ENCODE measurements at places on chromosomes 5 and 9.

GRCh38 chr5:177428574-177429217 is 2.2 kb downstream of the GRK6 start:
- no peak for DNase-seq

- no peak for DNase-seq
Measured at GRCh38 chr5:132962429-132963021, 909 bp downstream of the AFF4 start.

DNA sequence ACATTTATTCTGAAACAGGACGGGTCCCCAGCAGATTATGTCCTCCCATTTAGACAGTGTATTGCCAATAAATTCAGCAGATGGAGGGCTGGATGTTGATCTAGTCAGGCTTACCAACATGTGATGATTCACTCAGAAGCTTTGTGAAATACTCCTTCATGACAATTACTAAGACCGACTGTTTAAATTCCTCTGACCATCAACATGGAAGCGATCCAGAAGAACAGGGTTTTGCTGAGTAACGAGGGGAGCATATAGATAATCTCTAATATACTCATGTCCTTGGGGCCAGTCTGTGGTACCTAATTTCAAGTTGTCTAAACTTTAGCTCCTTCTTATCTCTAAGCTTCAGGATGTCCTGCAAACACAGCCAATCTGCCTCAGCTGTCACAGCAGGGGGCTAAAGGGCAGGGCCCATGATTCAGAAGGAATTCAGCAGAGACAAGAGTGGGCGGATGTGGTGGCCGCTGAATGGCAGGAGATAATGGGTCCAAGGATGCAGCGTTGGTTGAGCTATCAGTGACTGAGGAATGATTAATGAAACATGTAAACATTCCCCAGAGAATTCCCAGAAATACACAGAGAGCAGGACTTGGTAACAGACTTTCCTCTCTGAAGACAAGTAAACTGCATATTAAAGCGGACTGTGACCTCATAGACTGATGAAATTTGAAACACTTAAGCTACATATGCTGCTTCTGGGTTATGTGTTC is 109.4 kb downstream of the ANKRD55 start:
- no peak for DNase-seq

- no peak for DNase-seq
Measured at GRCh38 chr9:27353474-27354229, 56.7 kb upstream of the EQTN start.

DNA sequence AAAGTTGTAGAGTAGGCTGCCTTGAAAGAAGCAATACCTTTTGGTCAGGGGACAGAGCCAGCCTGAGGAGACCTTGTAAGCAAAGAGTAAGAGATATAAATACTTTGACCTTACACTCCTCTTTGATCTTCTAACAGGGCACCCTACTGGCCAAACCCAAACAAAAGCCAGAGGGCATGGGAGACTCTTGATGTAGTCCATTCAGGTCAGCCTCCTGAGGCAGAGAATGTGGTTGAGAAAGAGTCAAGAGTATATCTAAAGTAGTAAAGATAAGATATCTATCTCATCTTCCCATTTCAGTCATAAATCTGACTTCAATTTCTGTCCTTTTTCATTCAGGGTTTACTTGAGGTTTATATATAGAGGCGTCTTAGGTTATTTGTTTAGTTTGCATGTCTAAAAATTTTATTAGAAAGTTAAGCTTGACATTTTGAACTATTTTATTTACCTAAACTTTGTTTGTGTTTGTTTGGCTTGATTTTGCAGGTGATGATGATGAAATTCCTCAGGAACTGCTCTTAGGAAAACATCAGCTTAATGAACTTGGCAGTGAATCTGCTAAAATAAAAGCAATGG is 125.7 kb downstream of the NIPBL start:
- no peak for DNase-seq

- no peak for DNase-seq
Measured at GRCh38 chr5:75678155-75678554, 39.1 kb downstream of the POC5 start.

DNA sequence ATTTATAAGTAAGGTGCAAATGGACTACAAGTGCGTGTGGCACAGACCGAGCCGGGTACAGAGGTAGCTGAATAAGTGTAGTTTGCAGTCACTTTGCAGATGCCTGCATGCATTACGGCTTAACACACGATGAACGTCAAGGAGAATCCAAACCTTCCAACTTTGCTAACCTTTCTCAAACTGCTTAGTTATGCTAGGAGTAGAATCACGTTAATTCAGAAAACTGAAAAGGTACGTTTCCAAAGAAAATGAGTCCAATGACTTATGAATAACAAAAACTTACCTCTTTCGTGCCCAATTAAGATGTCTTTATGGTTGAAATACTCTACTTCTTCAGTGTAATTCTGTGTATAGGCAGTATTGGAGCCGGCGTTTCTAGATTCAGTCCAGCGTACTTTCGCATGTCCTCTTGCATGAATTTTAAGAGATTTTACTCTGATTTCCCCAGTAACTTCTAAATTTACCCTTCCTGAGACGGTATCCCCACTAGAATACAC is 539 bp downstream of the ARRDC3 start:
- peak; percentile 17 for DNase-seq

- DNase-seq = no peak
Measured at GRCh38 chr5:102986074-102986473, 133.9 kb downstream of the GIN1 start.

GRCh38 chr9:2837915-2838314 is 6.0 kb downstream of the PUM3 start:
- DNase-seq = no peak

GRCh38 chr9:93022721-93023520 is 35.6 kb upstream of the SUSD3 start:
- no peak for DNase-seq

DNA sequence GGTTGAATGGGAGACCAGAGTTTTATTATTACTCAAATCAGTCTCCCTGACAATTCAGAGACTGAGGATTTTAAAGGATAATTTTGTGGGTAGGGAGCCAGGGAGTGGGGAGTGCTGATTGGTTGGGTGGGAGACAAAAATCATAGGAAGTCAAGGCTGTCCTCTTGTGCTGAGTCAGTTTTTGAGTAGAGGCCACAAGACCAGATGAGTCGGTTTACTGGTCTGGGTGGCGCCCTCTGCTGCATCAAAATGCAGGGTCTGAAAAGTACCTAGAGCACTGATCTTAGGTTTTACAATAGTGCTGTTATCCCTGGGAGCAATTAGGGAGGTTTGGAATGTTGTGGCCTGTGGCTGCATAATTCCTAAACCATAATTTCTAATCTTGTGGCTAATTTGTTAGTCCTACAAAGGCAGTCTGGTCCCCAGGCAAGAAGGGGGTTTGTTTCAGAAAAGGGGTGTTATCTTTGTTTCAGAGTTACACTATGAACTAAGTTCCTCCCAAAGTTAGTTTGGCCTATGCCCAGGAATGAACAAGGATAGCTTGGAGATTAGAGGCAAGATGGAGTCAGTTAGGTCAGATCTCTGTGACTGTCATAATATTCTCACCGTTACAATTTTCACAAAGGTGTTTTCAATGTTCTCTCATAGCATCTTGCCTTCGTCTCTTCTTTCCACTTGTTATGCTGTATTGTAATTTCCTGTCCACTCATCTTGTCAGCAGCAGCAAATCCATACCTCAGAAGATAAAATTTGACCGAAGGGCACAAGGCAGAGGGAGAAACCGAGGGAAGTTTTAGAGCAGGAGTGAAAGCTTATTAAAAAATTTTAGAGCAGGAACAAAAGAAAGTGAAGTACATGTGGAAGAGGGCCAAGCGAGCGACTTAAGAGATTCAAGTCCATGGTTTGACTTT is 59.2 kb upstream of the CLINT1 start:
- peak; percentile 38 for DNase-seq

DNA sequence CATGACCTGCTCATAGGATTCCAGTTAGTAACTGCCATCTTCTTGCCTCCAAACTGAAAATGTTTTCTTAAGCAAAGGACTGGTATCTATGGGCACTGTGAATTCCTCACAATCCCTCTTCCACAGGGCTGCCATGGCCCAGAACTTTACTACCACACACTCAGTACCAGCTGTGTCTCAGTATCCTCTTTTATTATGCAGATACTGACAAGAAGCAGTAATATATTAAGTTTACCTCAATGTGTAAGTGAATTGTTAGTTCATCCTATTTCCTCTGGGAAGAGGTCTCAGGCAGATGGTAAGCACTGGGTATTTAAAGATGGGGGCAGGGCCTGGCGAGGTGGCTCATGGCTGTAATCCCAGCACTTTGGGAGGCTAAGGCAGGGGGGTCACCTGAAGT is 320.8 kb upstream of the RFX3 start:
- no peak for DNase-seq

DNA sequence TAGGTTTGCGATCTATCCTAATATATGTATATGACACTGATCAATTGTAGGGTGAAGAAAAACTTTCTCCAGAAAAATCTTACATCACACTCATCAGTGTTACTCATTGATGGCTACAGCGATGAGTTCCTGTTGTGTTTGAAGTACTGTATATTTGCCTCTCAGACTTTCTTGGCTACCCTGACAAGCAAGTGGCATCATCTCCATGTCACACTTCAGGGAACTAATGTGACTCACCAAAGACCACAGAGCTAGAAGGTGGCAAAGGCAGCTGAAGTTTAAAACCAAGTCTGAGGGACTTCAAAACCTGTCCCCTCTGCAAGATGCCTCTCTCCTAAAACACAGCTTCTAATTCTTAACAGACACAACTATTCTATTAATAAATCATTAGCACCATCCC is 451.4 kb downstream of the CTNND2 start:
- DNase-seq = no peak

GRCh38 chr9:18973348-18973747 is 59.7 kb downstream of the SAXO1 start:
- no peak for DNase-seq

DNA sequence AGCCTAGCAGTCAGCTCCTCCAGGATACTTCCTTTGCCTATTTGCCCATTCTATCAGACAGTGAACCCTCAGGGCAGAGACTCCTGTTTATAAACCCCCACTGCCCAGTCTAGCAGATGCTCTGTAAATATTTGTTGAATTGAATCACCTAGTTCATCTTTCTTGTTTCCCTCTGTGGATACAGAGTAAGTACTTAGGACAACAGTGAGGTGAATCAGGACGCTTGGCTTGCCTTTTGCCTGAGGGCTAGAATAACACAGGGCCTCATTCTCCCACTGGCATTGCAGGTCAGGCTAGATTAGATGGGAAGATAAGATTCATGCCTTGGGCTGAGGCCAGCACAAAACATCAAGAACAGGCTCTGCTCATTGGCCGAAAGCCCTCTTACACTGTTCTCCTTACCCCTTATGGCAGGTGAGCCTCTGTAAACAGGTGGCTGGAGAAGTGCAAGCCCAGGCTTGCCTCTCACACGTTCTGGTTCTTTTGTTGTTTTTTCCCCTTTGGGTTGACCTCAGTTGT is 22.2 kb downstream of the TNFSF8 start:
- no peak for DNase-seq

GRCh38 chr5:164742025-164742424 is 1236.6 kb downstream of the MAT2B start:
- DNase-seq = no peak

DNA sequence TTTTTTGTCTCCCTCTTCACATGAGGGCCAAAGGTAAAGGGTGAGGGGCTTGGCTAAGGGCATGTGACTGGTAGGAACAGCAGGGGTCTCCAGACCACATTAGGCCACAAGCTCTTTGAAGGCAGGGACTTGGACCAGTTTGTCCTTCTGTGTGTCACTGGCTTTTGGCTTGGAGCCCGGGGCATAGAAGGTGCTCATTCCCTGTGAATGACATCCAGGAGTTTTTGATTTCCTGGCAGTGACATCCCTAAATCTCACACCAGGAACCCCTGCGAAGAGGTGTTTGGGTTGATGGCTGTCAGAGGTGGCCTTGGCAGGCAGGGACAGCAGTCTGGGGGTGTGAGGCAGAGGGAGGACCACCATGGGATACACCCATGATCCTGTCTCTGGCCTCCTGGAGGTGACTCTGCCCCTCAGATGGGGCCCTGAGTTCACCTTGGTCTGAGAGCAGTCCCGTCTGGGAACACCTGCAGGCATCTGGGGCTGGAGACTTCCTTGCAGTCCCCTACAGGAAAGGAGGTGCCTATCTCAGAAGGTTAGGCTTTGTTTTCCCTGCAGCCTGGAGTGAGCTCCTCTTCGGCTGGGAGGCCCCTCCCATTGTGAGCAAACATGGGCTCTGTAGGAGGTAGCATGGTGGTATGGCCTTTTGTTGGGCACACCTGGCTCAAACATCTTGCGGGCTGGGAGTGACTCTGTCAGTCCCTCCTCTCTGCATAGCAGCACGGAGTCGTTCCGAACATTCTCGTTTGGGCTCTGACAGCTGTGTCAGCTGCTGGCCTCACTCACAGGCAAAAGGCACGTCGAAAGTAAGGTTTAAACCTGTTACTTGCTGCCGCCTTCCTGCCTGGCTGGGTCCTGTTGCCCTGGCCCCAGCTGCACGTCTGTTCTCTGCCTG is 38.6 kb upstream of the PITX1 start:
- DNase-seq = no peak

DNA sequence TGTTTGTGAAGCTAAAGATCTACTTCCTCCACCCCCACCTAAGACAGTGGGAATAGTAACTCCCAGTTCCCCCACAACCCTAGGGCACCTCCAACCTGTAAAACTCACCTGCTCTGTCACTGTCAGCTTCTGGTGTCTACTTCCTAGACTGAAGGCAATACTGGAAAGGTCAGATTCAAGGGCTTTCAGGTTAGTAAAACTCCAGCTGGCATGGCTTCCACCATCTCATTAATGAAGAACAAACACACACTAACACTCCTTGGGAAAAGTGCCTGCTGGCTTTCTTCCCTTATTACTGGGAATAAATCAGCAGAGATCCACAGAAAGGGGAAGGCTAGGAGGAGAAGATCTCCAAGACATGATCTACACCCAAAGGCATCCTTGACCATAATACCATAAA is 109.9 kb downstream of the TMEM174 start:
- DNase-seq = no peak

GRCh38 chr9:89466451-89467277 is 31.2 kb downstream of the SEMA4D start:
- DNase-seq = peak; percentile 57

DNA sequence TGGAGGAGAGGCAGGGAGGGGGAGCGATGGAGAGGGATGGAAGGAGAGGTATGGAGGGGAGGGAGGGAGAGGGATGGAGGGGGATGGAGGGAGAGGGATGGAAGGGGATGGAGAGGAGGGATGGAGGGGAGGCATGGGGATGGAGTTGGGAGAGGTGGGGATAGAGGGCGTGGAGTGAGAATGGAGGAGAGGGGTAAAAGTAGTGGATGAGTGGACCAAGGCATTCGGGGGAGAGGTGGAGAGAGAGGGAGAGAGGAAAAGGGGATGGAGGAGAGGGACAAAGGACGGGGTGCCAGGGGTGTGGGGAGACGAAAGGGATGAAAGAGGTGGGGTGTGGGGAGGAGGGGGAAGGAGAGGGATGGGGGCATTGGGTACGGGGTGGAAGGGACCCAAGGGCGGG is 100.4 kb downstream of the VAV2 start:
- DNase-seq = no peak

- no peak for DNase-seq
Measured at GRCh38 chr5:84384604-84385575, at the start of gene EDIL3. Gene EDIL3, minus strand, starts transcription at chr5:84384880. Its CDS starts 506 bp downstream, at chr5:84384374.

- no peak for DNase-seq
Measured at GRCh38 chr9:134489621-134490408, 151.8 kb upstream of the COL5A1 start.

- DNase-seq = no peak
Measured at GRCh38 chr9:114238472-114238871, 83.1 kb downstream of the COL27A1 start.

GRCh38 chr5:39015743-39016586 is 58.2 kb downstream of the RICTOR start:
- DNase-seq = no peak

All from stimulated activated CD4-positive, alpha-beta T cell treated with anti-CD3 and anti-CD28 coated beads, TNF-alpha, amount 100 ng/mL, for 24 hours (primary cell).